Airway epithelial cell (primary cell): ENCODE measurements at places on chromosomes 1 and 21. TPM values are rescaled to one million over a fixed set of nuclear protein-coding genes. Genes with fewer than 3 reads are reported as not detected.

Gene USF1
- 39.4 and 40.9 TPM in 2 replicates for total RNA-seq

Gene ANKRD35
- 16.9 and 19.6 TPM in 2 replicates for total RNA-seq

Gene PHTF1
- total RNA-seq, result 10.9 and 13.2 TPM in 2 replicates

Gene SPRR4
- total RNA-seq, result not detected in 2 replicates

Gene ERICH3
- total RNA-seq, result 0.07 TPM in 1 of 2 replicates, not detected in the other

Gene FAM72D
- total RNA-seq, result 0.33 and 2.0 TPM in 2 replicates

Gene SLAMF6
- total RNA-seq, result not detected in 2 replicates

Gene GJA5
- total RNA-seq, result 0.07 and 3.0 TPM in 2 replicates

Gene MMP23B
- 0.79 and 1.5 TPM in 2 replicates for total RNA-seq

Gene PERM1
- 0.35 TPM in 1 of 2 replicates, not detected in the other for total RNA-seq

Gene LRRC53
- not detected in 2 replicates for total RNA-seq

Gene SLC1A7
- total RNA-seq, result not detected in 2 replicates

Gene KRTAP7-1
- not detected in 2 replicates for total RNA-seq
